Daoy (cell line): ENCODE measurements at places on chromosomes 13 and 19. TPM values are rescaled to one million over a fixed set of nuclear protein-coding genes. Genes with fewer than 3 reads are reported as not detected.

DNA sequence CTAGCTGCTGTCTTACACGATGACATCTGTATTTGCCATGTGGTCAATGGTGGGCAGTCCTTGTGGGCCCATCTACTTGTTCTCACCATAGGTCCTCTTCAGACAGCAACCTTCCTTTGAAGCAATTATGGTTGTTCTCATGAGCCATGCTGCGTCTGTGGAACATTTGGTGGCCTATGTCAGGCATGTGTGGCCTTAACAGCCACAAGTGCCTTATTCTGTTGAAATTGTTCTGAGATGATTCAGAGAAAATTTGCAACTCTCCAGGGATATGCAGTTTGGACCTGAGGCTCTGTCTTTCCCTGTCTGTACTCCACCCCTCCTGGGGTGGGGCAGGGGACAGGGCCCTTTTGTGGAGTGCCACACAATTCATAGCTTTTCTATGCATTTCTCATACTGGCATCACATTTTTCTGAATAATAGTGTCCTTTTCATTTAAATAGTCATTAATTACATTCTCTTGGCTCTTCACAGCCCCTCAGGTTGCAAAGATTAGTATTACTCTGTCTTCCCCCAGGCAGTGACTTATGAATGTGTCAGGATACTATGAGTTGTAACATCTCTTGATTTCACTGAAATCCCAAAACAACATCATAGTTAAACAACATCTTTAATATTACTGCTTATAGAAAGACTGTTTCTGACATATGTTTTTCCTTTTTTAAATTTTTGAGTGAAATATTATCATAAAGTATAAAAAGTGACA is 102.1 kb downstream of the ITGBL1 start:
- DNase-seq, result no peak

- no peak for DNase-seq
These were observed at the start of gene KMT2B for GRCh38 chr19:35717665-35718344. KMT2B (plus strand) TSS chr19:35718003; CDS start chr19:35718019, 16 bp downstream.

DNA sequence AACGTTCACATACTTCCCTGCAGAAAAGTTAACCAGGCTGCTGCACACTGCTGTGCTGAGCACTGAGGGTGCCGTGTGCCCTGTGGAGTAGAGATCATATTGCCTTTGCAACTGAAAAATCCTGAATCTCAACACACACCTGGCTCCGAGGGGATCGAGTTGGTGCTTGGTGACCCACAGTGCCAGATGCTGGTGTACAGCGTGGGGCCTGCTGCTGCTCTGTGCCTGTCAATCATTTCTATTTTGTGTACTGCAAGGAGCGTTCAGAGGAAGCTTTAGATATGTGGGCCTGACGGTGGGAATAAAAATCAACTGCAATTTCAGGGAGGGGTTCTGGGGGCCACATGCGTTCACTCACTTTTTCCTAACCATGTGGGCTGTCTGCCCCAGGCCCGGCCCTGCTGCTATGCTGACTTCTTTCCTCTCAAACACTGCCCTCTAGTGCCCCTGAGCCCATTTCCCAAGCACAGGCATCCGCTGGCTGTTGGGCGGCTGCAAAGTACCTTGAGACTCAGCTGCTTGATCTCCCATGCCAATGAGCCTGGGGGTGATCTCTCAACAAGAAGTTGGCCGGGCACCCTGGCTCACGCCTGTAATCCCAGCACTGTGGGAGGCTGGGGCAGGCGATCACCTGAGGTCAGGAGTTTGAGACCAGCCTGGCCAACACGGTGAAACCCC is 9.7 kb upstream of the LENG8 start:
- no peak for DNase-seq

ZNF578 gene
- total RNA-seq, result 1.4 and 1.6 TPM in 2 replicates

DNA sequence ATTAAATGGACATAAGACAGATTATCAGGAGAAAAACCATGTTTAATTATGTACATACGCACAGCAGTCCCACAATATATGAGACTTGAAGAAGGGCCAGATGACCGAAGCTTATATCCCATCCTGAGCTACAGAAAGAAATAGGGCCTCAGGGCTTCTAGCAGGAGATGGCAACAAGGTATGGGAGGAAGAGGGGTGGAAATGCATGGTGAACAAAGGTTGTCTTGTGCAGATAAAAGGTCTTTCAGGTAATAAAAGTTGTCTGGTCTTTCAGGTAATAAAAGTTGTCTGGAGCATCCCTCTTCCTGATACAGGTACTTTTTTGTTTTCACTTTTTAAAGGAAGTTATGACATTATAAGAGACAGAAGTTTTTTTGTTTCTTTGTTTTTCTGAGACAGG is 15.4 kb upstream of the GTF3A start:
- DNase-seq, result no peak

GRCh38 chr13:48831248-48831647 is 144.5 kb upstream of the FNDC3A start:
- no peak for DNase-seq

GRCh38 chr19:5237939-5238480 is 102.6 kb downstream of the PTPRS start:
- DNase-seq, result no peak

- DNase-seq, result peak; percentile 68
These were observed 30.0 kb downstream of the CCNE1 start for GRCh38 chr19:29841559-29842367.

- no peak for DNase-seq
These were observed 22.0 kb upstream of the UPF3A start for GRCh38 chr13:114259374-114259773.

DNA sequence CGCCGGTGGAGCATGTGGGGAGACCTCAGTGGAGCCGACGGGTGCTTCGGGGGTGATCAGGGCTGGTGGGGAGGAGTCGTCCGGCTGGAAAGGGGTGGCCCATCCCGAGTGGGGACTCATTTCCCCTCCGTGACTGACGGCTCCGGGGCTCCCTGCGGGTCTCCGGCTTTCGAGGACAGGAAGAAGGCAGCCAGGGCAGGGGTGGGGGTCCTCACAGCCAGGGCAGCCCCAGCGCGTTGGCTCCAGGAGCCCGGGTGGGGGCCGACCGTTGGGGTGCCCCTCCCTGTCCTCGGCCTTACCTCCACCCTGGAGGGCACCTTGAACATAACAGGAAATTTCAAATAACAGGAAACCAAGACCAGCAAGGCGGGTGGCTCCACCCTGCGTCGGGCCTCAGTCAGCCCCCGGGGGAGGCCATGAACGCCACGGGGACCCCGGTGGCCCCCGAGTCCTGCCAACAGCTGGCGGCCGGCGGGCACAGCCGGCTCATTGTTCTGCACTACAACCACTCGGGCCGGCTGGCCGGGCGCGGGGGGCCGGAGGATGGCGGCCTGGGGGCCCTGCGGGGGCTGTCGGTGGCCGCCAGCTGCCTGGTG is at the start of gene S1PR4:
TSS of gene S1PR4 (plus strand) at position 393 of the 596 bp plus-strand sequence. CDS start at position 417, 24 bp downstream.
- no peak for DNase-seq

GRCh38 chr19:33631609-33631973 is 9.8 kb downstream of the CHST8 start:
- DNase-seq, result no peak

PLIN5 gene
- total RNA-seq, result 0.15 and 1.3 TPM in 2 replicates

SLC25A42 gene
- 1.3 and 6.2 TPM in 2 replicates for total RNA-seq

CEACAM3 gene
- total RNA-seq, result not detected in 2 replicates

- DNase-seq, result no peak
These were observed 59.4 kb upstream of the SPRY2 start for GRCh38 chr13:80400164-80400864.

VSTM2B gene
- not detected in 2 replicates for total RNA-seq

- DNase-seq, result no peak
These were observed 2.7 kb downstream of the HAMP start for GRCh38 chr19:35285095-35285449.

GRCh38 chr13:39266426-39266825 is 228.2 kb downstream of the NHLRC3 start:
- peak; percentile 1 for DNase-seq

DNA sequence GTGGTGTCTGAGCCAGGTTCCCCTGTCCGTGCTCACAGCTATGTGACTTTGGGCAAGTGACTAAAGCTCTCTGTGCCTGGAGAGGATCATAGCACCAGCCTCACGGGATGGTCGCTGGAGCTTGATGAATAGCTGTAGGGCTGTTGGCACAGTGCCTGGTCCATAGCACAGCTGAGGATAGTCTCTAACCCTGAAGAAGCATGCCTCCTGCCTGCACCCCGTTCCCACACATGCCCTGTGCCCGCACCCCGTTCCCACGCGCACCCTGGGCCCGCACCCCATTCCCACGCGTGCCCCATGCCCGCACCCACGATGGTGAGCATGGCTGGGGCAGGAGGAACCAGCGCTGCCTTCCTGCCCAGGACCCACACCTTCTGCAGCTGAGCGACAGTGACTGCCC is 63.7 kb upstream of the F7 start:
- DNase-seq, result no peak

- no peak for DNase-seq
These were observed 6.8 kb downstream of the KATNAL1 start for GRCh38 chr13:30300596-30300995.

DNA sequence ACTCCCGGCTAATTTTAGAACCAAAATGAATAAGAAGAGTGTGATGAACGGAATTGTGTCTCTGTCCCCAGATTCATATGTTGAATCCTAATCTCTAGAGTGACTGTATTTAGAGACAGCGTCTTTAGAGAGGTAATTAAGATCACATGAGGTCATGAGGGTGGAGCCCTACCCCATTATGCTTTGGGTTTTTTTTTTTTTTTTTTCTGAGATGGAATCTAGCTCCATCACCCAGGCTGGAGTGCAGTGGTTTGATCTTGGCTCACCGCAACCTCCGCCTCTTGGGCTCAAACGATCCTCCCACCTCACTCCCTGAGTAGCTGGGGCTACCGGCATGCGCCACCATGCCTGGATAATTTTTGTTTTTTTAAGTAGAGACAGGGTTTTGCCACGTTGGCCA is 27.9 kb downstream of the FBXO27 start:
- no peak for DNase-seq

IGSF23 gene
- not detected in 2 replicates for total RNA-seq

CDC16 gene
- total RNA-seq, result 19.0 and 19.5 TPM in 2 replicates

DNA sequence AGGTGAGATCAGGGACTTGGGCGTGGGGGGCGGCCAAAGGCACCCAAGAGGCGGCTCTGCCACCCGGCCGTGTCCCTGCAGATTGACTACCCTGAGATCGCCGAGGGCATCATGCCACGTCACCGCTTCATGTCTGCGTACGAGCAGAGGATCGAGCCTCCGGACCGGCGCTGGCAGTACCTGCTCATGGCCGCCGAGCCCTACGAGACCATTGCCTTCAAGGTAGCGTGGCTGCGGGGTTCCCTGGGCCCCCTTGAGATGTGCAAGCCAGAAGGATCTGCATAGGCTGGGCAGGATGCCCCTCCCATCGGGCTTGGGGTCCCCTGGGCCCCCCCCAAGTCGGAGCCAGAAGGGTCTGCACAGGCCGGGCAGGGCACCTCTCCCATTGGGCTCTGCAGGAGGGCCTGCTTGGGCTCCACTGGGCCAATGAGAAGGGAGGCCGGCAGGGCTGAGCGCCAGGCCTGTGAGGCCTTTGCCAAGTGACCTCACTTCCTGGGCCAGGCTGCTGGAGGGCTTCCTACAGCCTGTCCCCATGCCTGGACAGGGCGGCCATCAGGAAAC is 2.2 kb upstream of the AMH start:
- peak; percentile 70 for DNase-seq

DNA sequence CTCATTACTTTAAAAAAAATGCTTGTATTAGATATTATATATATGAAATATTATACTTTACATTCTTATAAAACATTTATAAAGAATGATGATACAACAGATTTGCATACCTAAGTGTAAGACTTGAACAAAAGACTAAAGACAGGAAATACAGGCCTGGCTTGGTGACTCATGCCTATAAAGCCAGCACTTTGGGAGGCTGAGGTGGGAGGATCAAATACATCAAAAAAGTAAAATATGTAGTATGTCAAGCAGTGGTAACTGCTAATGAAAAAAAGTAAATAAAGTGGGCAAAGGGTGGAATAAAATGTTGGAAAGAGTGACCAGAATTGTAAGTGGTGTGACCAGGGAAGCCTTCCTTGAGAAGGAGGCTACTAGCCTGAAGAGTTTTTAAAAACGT is 133.7 kb downstream of the GGACT start:
- peak; percentile 59 for DNase-seq
